ENCODE measurements at places on chromosomes 2 and 18.

DNA sequence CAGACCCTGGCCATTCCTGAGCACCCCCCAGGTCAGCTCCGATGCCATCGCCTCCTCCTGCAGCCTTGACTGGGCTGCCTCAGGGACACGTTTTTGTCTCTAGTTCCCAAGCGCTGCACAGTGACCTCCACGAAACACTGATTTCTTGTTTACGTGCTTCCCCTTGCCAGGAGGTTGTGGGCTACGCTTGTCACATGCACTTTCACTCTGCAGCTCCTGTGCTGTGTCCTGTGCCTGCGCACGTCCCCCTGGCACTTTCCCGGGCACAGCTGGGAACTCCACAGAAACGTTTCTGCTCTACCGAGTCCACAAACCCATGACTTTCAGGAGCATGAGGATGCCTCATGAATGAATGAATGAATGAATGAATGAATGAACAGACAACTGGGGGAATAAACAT lies 160.6 kb downstream of the LAMA1 start:
- H3K36me3 ChIP-seq: peaks cover 8% of the 10 kb centered on the region
- H3K27ac ChIP-seq: no peak overlapping the region
- H3K4me1 ChIP-seq: peaks cover 6% of the 10 kb centered on the region
- no peak for DNase-seq
- no peak overlapping the region for H3K4me3 ChIP-seq
- peaks cover 6% of the 10 kb centered on the region for H3K27me3 ChIP-seq

DNA sequence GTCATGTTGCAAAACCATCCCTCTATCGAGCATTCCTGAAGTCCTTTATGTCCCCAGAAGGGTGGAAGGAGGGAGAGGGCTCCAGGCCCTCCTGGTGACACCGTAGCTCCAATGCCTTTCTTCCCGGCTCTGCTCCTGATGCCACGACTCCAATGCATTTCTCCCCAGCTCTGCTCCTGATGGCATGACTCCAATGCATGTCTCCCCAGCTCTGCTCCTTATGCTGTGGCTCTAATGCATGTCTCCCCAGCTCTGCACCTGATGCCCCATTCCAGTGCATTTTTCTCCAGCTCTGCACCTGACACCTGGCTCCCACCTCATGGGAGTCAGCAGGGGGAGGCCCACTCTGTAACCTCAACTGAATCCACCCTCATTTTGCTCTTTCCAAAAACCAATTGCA lies 153.0 kb upstream of the SALL3 start:
- no peak overlapping the region for H3K4me3 ChIP-seq
- H3K4me1 ChIP-seq: no peaks in the 10 kb centered on the region
- H3K27me3 ChIP-seq: peaks cover 7% of the 10 kb centered on the region
- H3K36me3 ChIP-seq: peaks cover 22% of the 10 kb centered on the region
- no peak for DNase-seq

- peaks cover 2% of the 10 kb centered on the region for H3K27me3 ChIP-seq
- no peaks in the 10 kb centered on the region for H3K36me3 ChIP-seq
- H3K27ac ChIP-seq: no peak overlapping the region
- peaks cover 4% of the 10 kb centered on the region for H3K4me1 ChIP-seq
- H3K4me3 ChIP-seq: no peak overlapping the region
- no peak for DNase-seq
These were observed 43.6 kb downstream of the NHEJ1 start for GRCh38 chr2:219116776-219117646.

DNA sequence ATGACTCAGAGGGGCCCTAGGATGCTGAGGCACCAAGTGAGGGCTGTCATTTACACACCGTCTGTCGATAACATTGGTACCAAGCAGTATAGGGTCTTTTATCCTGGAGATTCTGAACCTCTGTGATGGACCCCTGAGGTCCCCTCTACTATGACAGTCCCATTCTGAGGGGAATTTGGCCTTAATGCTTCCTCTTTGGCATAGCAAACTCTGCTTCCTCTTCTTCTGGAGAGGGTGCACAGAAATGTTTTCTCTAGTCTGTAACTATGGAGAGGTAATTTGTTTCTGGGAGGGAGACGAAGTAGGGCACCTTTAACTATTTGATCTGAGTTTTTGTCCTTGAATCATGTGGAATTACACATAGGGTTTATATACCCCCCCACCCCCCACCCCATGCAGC lies 44.8 kb downstream of the INPP4A start:
- DNase-seq: no peak
- H3K27me3 ChIP-seq: peaks cover 3% of the 10 kb centered on the region
- peaks cover 22% of the 10 kb centered on the region for H3K4me1 ChIP-seq
- no peak overlapping the region for H3K4me3 ChIP-seq
- H3K36me3 ChIP-seq: no peaks in the 10 kb centered on the region

- H3K4me1 ChIP-seq: no peaks in the 10 kb centered on the region
- H3K27me3 ChIP-seq: peaks cover 2% of the 10 kb centered on the region
- no peak for DNase-seq
These were observed 213.6 kb upstream of the CELF4 start for GRCh38 chr18:37779220-37779619.

DNA sequence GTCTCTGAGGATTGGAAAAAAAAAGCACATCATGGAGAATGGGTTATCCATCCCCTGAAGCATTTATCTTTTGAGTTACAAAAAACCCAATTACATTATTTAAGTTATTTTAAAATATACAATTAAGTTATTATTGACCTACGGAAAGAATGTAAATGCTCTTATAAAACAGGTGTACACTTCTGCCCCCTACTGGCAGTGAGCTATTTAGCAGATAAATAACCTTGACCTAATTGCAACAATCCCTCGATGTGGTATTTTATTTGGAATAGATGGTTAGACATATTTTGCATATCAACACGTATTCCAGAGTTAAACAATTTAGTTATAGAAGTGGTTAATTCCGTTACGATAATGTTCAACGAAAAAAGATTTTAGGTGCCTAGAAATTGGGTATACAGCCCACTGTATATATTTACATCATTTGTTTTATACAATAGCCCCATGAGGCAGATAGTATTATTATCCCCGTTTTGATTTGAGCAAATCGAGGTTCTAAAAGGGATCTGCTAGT lies 9.1 kb upstream of the DAW1 start:
- no peak overlapping the region for H3K27ac ChIP-seq
- no peak overlapping the region for H3K4me3 ChIP-seq
- DNase-seq: peak; percentile 25
- H3K36me3 ChIP-seq: peaks cover 4% of the 10 kb centered on the region
- no peaks in the 10 kb centered on the region for H3K27me3 ChIP-seq
- peaks cover 12% of the 10 kb centered on the region for H3K4me1 ChIP-seq

- H3K36me3 ChIP-seq: no peaks in the 10 kb centered on the region
- DNase-seq: no peak
- peaks cover 4% of the 10 kb centered on the region for H3K4me1 ChIP-seq
- H3K27me3 ChIP-seq: no peaks in the 10 kb centered on the region
- no peak overlapping the region for H3K4me3 ChIP-seq
These were observed 301.8 kb downstream of the TRIB2 start for GRCh38 chr2:13018490-13018889.

DNA sequence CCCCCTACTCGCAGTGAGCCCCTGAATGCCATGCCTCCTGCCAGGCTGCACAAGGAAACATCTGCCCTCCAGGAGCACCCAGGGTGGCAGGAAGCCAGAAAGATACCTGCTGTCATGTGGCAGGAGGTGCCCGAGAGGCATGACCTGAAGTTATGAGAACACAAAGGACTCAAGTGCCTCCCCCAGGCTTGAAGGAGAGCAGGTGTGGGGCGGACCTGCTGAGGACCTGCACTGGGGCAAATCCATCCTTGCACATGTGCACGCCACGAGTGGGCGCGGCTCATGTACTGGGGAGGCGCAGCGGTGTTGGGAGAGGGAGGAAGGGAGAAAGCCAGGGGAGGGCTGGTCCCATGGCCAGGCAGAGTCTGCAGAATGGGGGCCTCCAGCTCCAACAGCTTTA lies 26.9 kb downstream of the SDC1 start:
- H3K36me3 ChIP-seq: peaks cover 11% of the 10 kb centered on the region
- H3K27ac ChIP-seq: no peak overlapping the region
- peaks cover 2% of the 10 kb centered on the region for H3K27me3 ChIP-seq
- no peak for DNase-seq
- H3K4me1 ChIP-seq: no peaks in the 10 kb centered on the region

- H3K4me1 ChIP-seq: peaks cover 8% of the 10 kb centered on the region
- no peak for DNase-seq
- H3K27ac ChIP-seq: no peak overlapping the region
These were observed 493.9 kb upstream of the PIK3C3 start for GRCh38 chr18:41461114-41461513.

DNA sequence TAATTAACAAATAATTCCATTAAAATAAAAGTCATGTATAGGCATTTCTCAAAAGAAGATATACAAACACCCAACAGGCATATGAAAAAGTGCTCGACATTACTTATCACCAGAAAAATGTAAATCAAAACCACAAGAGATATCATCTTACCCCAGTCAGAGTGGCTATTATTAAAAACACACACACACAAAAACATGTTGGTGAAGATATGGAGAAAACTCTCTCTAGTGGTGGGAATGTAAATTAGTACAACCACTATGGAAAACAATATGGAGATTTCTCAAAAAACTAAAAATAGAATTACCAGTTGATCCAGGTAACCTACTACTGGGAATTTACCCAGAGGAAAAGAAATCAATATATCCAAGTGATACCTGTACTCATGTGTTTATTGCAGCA lies 966.3 kb upstream of the POU3F3 start:
- no peak overlapping the region for H3K4me3 ChIP-seq
- no peak for DNase-seq
- H3K4me1 ChIP-seq: no peaks in the 10 kb centered on the region
- no peak overlapping the region for H3K27ac ChIP-seq

GRCh38 chr2:188561473-188561979 lies 269.9 kb downstream of the GULP1 start:
- no peak overlapping the region for H3K4me3 ChIP-seq
- no peak for DNase-seq
- H3K4me1 ChIP-seq: peaks cover 17% of the 10 kb centered on the region

- no peak overlapping the region for H3K4me3 ChIP-seq
- H3K27ac ChIP-seq: no peak overlapping the region
- peaks cover 2% of the 10 kb centered on the region for H3K27me3 ChIP-seq
These were observed 91.1 kb upstream of the TMEM200C start for GRCh38 chr18:5986257-5986931.

DNA sequence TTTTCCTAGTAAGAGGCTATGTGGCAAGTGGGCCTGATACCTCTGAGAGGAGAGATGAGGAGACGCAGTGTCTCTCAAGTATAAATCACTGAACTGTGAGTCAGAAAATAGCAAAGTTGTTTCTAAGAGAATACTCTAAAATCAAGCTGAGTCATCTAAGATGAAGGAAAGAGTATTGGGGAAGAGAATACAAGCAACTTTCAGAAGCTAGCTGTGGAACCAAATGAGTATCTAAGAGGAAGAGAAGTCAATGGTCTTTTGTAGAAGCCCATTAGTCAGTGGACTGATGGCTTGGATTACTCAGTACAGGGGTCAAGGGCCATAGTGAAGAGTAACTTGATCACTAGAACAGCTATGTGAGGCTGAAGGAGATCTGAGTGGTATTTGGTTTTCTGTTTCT lies 2.7 kb upstream of the DCC start:
- H3K36me3 ChIP-seq: no peaks in the 10 kb centered on the region
- DNase-seq: no peak
- H3K4me3 ChIP-seq: no peak overlapping the region
- peaks cover 17% of the 10 kb centered on the region for H3K4me1 ChIP-seq
- no peak overlapping the region for H3K27ac ChIP-seq

- no peaks in the 10 kb centered on the region for H3K36me3 ChIP-seq
- H3K4me1 ChIP-seq: no peaks in the 10 kb centered on the region
- no peak overlapping the region for H3K4me3 ChIP-seq
- peaks cover 2% of the 10 kb centered on the region for H3K27me3 ChIP-seq
These were observed 83.0 kb upstream of the SOX11 start for GRCh38 chr2:5609201-5609600.

- H3K27ac ChIP-seq: no peak overlapping the region
- no peaks in the 10 kb centered on the region for H3K27me3 ChIP-seq
- H3K36me3 ChIP-seq: no peaks in the 10 kb centered on the region
- peaks cover 9% of the 10 kb centered on the region for H3K4me1 ChIP-seq
These were observed 76.9 kb downstream of the LDAH start for GRCh38 chr2:20745924-20746555.

GRCh38 chr2:105879106-105879802 lies 134.5 kb downstream of the NCK2 start:
- peaks cover 21% of the 10 kb centered on the region for H3K36me3 ChIP-seq
- DNase-seq: no peak
- H3K4me3 ChIP-seq: no peak overlapping the region
- peaks cover 11% of the 10 kb centered on the region for H3K27me3 ChIP-seq
- H3K27ac ChIP-seq: no peak overlapping the region

DNA sequence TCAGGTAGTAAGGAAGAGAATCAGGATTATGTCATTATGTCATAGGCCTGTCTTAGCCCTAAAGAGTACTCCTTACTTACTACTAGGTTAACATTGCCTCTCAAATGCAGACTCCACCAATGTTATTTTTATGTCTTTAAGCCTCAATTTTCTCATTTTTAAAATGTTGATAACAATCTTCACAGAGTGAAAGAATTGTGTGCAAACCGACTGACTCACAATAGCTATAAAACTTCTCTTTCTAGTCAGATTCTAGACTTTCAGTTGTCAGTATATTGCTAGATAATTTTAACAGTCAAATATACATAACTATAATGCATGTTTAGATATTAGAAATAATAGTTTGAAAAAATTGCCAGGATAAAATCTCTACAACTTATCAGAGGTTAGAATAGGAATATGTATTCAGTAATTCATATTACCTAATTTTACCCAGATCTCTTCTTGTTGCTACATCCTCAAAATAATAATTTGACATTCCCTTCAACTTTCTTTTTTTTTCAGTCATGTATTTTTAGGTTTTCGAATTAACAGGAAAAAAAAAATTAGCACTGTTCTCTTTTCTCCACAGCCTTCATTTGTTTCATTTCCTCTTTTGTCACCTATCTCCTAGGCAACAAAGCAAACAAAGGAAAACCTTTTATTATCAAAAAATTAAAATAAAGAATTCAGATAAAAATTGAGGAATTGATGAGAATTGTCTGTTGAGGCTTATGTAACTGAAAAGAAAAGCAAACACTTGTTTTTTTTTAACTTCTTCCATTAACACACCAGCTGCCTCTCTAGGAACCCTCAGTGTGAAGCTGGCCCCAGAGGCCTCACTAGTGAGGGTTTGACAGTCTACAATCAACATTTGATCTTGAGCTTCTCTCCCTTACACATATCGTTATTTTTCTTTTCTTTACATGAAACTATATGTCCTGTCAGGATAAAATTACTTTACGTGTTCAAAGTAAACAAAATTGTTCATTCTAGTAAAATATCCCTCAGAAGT lies 279.0 kb downstream of the CALCRL start:
- peaks cover 10% of the 10 kb centered on the region for H3K4me1 ChIP-seq
- H3K27ac ChIP-seq: peak overlapping the region; percentile 96
- no peak overlapping the region for H3K4me3 ChIP-seq
- no peak for DNase-seq
- H3K36me3 ChIP-seq: peaks cover 4% of the 10 kb centered on the region

- no peak for DNase-seq
- H3K4me3 ChIP-seq: no peak overlapping the region
- no peaks in the 10 kb centered on the region for H3K4me1 ChIP-seq
- no peaks in the 10 kb centered on the region for H3K27me3 ChIP-seq
- no peaks in the 10 kb centered on the region for H3K36me3 ChIP-seq
These were observed 307.1 kb upstream of the PIK3C3 start for GRCh38 chr18:41647914-41648313.

GRCh38 chr2:143146815-143147530 lies 17.8 kb downstream of the ARHGAP15 start:
- no peak overlapping the region for H3K4me3 ChIP-seq
- H3K27ac ChIP-seq: no peak overlapping the region
- DNase-seq: no peak

- DNase-seq: no peak
- H3K4me3 ChIP-seq: no peak overlapping the region
- peaks cover 2% of the 10 kb centered on the region for H3K27me3 ChIP-seq
- H3K27ac ChIP-seq: no peak overlapping the region
- H3K36me3 ChIP-seq: no peaks in the 10 kb centered on the region
These were observed 188.2 kb downstream of the PRKCE start for GRCh38 chr2:45839508-45840251.

- peaks cover under 1% of the 10 kb centered on the region for H3K4me1 ChIP-seq
- no peak overlapping the region for H3K4me3 ChIP-seq
- H3K36me3 ChIP-seq: no peaks in the 10 kb centered on the region
These were observed 32.1 kb downstream of the HJURP start for GRCh38 chr2:233822101-233822771.
